Activated naive CD4-positive, alpha-beta T cell treated with anti-CD3 and anti-CD28 coated beads, Interleukin-2, amount 10 ng/mL, durations not matched to agents 5 hours and 36 hours (primary cell): ENCODE measurements at places on chromosomes 5 and 9. TPM values are rescaled to one million over a fixed set of nuclear protein-coding genes. Genes with fewer than 3 reads are reported as not detected.

MYOZ3 gene
- 0.20 TPM for total RNA-seq

NIPAL4 gene
- 0.46 TPM for total RNA-seq

SOX30 gene
- total RNA-seq: 0.12 TPM

FBLL1 gene
- not detected for total RNA-seq

FRMPD1 gene
- total RNA-seq: not detected

BHMT gene
- not detected for total RNA-seq

KIAA0825 gene
- 1.5 TPM for total RNA-seq

SLC34A3 gene
- not detected for total RNA-seq

HACD4 gene
- 13.0 TPM for total RNA-seq

PRELID2 gene
- 1.0 TPM for total RNA-seq

MAMDC4 gene
- 14.6 TPM for total RNA-seq

C5 gene
- total RNA-seq: 1.6 TPM

FLT4 gene
- 1.3 TPM for total RNA-seq

FSD1L gene
- total RNA-seq: 3.4 TPM

CSF1R gene
- not detected for total RNA-seq

DMRT3 gene
- total RNA-seq: not detected

SPINK13 gene
- total RNA-seq: not detected

CAMK4 gene
- total RNA-seq: 131 TPM

HTR4 gene
- not detected for total RNA-seq

WDR31 gene
- 0.91 TPM for total RNA-seq

PCDHB7 gene
- total RNA-seq: not detected

PHF19 gene
- total RNA-seq: 310 TPM

TRIM52 gene
- 33.5 TPM for total RNA-seq

INSYN2B gene
- total RNA-seq: not detected

SLC26A2 gene
- total RNA-seq: 9.2 TPM

PCDHB13 gene
- not detected for total RNA-seq

ASS1 gene
- 6.0 TPM for total RNA-seq

SEMA6A gene
- total RNA-seq: not detected

FCN2 gene
- not detected for total RNA-seq

AFAP1L1 gene
- not detected for total RNA-seq

PROB1 gene
- 2.8 TPM for total RNA-seq

PPP6C gene
- total RNA-seq: 51.6 TPM

SLC45A2 gene
- total RNA-seq: not detected

PKD2L2 gene
- total RNA-seq: not detected

PGM5 gene
- total RNA-seq: not detected

GNA14 gene
- total RNA-seq: not detected
